A549 treated with ZK216348 at 1 μM for 4 hours (cell line): ENCODE measurements at places on chromosomes 2 and 18. TPM values are rescaled to one million over a fixed set of nuclear protein-coding genes. Genes with fewer than 3 reads are reported as not detected.

Gene HAUS1
- 30.6 to 70.2 TPM (median 34.2 TPM) in 5 replicates for total RNA-seq

Gene HOXD3
- total RNA-seq, result 0.14 to 0.32 TPM in 2 of 5 replicates, not detected in the others

Gene ARHGEF33
- total RNA-seq, result 0.02 to 0.04 TPM in 2 of 5 replicates, not detected in the others

Gene STAT4
- 3.3 to 5.7 TPM (median 4.1 TPM) in 5 replicates for total RNA-seq

Gene PDK1
- 2.9 to 5.3 TPM (median 4.1 TPM) in 5 replicates for total RNA-seq

Gene CNGA3
- not detected in 5 replicates for total RNA-seq
